ENCODE measurements at places on chromosomes 16 and 17.

DNA sequence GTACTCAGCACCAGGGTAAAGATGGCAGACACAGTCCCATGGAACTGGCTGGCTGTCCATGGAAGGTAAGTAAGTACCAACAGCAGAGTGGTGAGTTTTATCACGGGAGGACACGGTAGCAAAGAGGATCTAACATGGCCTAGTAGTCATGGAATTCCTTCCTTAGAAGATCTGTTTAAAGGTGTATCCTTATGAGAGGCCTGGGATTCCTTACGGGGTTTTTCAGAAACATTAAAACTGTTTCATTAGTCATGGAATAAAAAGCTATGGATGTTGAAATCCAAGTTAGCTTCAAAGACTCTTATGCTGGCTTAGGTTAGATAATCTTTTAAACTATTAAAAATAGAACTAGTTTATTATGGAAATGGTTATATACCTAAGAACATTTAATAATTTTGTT lies 7.4 kb downstream of the FTO start:
- peak; percentile 23 for DNase-seq

DNA sequence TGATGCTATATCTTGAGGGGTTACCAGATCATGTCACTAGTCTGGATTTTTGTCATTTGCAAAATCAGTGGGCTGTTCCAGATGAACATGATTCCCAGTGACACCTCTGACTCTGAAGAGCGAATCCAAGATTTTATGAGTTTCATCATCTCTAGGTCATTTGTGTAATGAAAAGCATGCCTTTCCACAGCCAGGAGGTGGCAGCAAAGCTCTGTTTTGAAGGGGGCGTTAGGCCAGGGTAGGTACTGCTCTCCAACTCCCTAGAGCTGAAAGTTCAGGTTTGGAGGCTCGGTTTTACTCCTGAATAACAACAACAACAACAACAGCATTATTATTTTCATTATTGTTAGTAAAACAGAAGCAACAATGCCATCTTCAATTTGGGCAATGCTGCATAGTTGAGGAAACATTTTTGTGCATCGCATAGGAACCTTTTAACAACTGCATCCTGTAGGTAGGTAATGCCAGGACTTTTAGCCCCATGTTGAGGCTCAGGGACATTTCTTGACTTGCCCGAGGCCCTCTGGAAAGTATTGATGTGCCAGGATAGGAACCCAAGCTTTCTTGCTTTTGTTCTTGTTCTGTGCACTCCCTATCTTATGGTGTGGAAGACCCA lies 77.0 kb downstream of the MYH13 start:
- DNase-seq, result peak; percentile 57

GRCh38 chr16:11224894-11225676 lies 30.9 kb downstream of the SOCS1 start:
- DNase-seq, result no peak

DNA sequence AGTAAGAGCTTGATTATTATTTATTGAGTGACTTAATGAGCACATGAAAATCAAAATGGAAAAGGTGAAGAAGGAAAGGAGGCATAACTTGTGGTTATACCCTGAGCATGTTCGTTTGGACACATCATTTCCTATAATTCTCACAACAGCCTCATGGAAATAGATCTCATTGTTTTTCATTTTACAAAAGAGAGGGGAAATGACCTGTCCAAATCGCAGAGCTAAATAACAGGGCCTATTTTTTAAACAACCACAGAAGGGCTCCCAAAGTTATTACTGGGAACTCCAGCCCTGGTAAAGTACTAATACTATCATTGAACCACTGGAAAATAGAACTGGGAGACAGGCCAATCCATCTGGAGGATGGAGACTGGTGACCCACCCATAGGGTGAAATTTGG lies 317.7 kb upstream of the C16orf82 start:
- DNase-seq, result no peak

DNA sequence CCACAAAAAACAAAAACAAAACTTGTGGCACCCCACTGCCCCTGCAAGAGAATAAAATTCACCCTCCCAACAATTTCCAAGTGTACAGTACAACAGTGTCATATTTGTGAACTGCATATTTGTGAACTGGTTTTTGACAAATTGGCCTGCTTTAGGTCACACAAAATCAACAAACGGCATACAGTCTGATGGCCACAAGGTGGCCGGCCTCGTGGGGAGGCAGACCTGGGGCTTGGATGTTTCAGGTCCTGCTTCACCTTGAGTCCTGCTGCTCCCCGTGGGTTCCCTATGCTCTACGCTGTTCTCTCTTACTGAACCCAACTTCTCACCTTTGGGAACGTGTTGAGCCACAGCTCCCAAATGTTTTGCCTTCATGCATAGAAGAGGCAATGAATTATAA lies 102.2 kb downstream of the CDK5R1 start:
- DNase-seq, result no peak

GRCh38 chr16:22054847-22055590 lies 37.3 kb upstream of the VWA3A start:
- no peak for DNase-seq

DNA sequence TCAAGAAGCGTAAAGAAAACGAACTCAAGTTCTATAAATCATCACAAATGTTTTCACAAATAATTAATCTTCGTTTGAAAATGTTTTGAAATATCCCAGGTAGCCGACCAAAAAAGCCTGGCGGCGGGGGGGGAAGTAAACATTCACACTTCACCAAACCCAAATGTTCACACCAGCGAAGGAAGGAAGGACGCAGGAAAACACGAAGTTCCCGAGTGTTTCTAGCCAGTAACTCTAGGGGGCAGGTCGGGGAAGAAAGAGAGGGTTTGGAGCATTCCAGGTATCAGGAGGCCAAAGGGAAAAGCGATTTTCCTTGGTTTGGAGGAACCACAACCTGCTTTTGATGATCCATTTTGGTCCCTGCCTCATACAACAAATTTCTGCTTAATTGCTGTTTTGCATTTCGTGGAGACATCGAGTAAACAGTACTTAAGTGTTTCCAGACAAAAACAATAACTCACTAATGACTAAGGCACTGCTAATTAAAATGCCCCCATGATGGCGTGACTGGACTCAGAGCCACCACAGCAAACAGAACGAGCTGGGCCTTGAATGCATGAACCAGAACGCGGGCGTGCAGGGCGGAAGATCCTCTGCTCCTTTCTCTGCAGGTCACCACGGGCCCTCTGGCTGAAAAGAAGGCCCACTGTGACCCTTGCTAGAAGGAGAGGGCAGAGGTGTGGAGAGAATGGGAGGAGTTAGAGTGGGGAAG lies 16.6 kb downstream of the ZFHX3 start:
- no peak for DNase-seq

DNA sequence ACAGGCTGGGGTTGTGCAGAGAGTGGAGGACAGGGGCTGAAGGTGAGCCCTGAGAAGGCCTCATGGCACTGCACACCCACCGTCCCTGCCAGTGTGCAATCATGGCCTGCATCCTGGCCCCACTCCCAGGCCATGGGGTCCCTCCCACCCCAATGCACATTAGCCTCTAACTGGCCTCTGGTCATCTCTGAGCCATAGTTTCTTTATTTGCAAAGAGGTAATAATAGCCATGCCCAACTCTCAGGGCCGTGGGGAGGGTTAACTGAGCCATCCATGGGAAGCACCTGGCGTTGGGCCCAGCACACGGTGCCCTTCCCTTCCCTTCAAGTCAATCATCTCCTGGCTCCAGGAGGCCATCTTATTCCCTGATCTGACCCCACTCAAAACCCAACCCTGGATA lies 10.8 kb upstream of the ITGA3 start:
- peak; percentile 49 for DNase-seq

- DNase-seq, result peak; percentile 67
These were observed 28.6 kb downstream of the MYO18A start for GRCh38 chr17:29151567-29151966.

GRCh38 chr16:50804290-50804907 lies 62.5 kb downstream of the CYLD start:
- DNase-seq, result no peak

DNA sequence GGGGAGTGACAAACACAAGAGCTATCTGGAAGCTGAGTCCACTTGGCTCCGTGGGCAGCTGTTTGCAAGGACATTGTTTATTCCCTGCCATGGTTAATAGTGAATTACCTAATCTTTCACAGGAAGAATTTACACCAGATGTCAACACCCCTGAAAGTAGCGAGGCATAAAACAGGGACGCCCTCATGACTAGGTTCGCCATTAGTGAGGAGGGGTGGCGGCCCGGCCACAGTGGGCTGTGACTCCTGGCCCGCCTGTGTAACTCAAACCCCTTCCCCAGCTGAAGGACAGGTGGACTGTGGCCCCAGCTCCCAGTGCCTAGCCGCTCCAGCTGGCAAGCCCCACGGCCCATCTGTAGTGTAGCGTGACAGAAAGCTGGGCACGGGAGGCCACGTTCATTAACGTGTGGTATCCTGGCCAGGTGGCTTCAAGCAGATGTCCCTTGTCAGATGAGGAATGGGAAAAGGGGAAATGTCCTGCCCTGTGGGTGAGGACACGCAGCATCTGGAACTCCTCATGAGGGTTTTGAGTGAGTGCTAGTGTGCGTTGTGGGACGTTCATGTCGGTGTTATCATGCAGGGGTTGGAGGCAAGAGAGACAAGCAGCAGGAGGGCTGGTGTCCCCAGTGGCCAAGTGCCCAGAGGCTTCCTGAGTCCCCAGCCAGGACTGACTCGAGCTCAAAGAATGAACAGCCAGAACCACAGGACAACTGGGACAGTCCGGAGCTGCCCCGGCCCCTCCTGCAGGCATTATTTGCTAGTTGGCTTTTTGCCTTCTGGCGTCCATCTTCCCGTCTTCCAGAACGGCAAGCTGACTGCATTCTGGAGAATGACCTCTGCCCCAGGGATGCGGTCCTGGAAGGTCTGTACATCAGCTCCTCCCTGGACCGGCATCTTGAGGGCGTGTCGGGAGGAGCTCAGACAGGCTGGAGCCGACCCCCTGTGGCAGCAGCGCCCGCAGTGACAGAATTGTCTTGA lies 19.2 kb downstream of the KDM8 start:
- DNase-seq, result no peak

DNA sequence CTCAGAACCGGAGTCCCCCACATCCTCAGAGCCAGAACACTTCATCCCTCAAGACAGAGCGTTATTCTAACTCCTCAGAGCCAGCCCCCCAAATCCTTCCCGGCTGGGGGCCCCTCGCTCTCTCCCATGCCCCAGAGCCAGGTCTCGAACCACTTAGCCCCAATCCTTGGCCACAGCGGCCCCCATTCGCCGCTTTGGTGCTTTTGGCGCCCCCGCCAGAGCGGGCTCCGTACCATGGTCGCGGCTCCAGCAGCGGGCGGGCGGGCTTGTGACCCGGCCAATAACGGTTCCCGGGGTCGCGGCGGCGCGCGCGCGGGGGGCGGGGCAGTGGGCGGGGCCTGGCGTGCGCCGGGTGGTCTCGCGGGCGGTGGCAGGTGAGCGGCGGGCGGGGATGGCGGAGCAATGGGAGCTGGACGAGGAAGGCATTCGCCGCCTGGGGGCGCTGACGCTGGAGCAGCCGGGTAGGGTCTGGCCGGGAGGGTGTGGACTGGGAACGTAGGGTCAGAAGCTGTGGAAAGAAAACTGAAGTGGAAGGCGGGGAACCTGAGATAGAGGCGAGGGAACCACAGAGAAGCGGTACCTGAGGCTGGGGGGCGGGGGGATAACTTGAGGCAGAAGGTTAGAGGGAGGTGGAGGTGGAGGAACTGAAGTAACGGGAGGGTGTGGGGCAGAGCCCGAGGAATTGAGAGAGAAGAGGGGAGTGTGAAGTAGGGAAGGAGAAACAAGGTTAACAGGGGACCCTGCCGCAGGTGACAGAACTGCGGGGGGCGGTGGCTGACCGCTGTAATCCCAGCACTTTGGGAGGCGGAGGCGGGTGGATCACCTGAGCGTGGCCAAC lies at the start of the genes KCTD19 and LRRC36:
KCTD19 (minus strand) TSS at position 270 of the 838 bp plus-strand sequence; CDS start at position 236, 34 bp downstream.
LRRC36 (plus strand) TSS at position 344 of the 838 bp plus-strand sequence; CDS start at position 392, 48 bp downstream.
- no peak for DNase-seq

- DNase-seq, result no peak
These were observed 21.3 kb downstream of the RAI1 start for GRCh38 chr17:17702449-17703139.

DNA sequence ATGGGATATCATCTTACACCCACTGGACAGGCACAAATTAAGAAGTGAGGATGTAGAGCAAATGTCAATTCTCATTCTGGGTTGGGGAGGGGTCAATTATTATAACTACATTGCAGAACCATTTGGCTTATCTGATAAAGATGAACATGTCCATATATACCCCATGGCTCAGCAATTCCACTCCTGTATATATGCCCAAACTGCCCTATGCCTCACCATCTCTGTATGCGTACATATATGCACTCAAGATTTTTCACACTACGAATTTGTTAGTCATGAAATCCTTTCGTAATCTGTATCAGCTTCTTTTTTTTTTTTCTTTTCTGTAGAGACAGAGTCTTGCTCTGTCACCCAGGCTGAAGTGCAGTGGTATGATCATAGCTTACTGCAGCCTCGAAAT lies 20.8 kb upstream of the CNEP1R1 start:
- DNase-seq, result no peak

DNA sequence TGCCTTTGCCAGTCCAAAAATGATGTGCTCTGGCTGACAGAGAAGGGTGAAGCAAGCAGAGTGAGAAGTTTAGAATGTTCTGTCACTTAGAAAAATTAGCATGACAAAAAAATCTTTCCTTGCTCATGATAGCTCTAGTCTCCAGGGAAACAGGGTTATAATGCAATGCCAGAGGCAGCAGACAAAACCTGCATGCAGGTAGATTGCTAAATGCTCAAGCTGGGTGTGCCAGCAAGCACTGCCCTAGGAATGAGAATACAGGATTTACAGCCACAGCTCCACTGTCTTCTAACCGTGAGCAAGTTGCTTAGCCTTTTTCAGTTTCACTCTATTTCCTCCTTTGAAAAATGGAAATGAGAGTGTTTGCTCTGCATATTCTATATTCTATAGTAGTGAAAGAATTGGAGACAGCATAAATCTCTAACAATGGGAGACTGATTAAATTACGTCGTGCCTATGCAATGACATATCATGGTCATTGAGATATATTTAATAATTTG lies 516.6 kb upstream of the C16orf82 start:
- DNase-seq, result no peak

DNA sequence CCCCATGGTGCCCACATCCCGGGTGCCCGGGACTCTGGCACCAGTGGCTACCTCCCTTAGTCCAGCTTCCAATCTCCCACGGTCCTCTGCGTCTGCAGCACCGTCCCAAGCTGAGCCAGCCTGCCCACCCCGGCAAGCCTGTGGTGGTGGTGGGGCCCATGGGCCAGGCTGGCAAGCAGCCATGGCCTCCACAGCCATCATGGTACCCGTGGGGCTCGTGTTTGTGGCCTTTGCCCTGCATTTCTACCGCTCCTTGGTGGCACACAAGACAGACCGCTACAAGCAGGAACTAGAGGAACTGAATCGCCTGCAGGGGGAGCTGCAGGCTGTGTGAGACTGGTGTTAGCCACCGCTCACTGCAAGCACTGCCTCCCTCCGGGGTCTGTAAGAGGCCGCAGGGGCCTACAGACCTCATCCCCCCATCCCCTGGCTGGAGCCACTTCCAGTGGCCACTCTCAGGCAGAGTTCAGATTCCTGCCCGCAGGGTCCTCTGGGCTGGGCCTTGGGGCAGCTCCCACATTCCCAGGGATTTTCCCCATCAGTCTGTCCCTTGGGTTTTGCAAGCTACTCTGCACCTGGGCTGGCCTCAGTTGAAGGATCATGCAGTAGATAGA lies 3.9 kb upstream of the SETD1A start:
- DNase-seq, result peak; percentile 34

Measured in NCI-H226 (cell line).